Hepatocyte (in vitro differentiated cells): ENCODE measurements at places on chromosomes 2 and 18. TPM values are rescaled to one million over a fixed set of nuclear protein-coding genes. Genes with fewer than 3 reads are reported as not detected.

DNA sequence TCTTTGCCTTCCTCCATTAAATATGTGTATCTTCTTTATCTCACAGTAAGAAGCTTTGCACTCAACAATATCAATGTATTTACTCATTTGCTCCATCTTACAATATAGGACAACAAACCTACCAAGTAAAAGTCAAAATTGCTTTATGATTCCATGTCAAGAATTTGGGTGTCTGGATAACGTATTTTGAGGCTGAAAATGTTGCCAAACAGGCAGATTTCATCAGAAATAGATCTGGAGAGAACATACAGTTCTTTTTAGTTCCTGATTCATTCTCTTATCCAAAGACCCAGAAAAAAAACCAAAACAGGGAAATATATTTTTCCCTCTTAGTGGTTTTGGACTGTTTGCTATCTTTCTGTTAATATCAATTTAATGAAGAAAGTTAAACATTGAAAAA, 621.1 kb downstream of the STK39 start:
- no peak for DNase-seq

The CHRNG gene
- total RNA-seq = not detected in 2 replicates

DNA sequence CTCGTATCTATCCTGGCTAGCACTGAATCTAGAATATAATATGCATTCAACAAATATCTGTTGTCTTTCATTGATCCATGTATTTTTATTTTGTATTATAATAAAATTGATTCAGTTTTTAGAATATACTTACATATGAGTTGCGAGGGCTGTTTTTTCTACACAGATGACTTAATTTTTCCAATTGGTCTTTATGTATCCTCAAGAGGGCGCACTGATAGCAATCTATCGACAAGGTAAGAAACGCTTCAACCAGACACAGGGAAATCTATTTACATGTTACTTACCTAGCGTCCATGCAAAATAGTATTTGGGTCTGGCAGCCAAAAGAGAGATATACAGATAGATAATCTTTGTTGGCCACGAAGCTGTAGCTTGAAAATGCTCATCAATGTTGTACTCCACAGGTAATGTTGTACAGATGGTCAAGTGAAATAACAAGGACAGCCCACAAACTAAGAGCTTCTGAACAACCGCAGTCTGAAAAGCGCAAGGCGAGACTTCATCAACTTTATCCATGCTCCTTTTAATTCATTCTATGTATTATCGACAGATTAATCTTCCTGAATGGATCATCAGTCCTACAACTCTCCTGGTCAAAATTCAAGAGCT, 35.5 kb upstream of the KIDINS220 start:
- peak; percentile 76 for DNase-seq

GRCh38 chr18:36155851-36156757, 26.4 kb downstream of the ELP2 start:
- DNase-seq = no peak

DNA sequence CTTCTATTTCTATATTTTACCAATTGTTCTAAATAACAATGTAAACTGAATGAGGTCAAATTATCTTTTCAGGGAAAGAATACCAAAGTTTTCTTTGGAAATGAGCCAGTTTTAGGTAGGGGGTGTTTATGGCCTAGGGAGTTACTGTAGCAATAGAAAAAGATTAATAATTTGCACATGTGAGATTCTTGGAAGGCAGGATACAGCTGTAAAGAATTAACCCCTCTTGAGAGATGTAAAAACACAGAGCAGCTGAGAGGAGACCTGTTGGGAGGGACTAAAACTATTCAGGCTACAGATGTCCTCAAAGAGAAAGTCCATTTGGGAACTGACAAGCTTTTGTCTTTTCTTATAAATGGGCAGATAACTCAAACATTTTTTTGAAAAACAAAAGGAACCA, 182.2 kb downstream of the FIGN start:
- no peak for DNase-seq

- no peak for DNase-seq
Measured at GRCh38 chr2:111640480-111640879, 243.5 kb downstream of the ANAPC1 start.

The AGXT gene
- 69.6 and 90.8 TPM in 2 replicates for total RNA-seq

DNA sequence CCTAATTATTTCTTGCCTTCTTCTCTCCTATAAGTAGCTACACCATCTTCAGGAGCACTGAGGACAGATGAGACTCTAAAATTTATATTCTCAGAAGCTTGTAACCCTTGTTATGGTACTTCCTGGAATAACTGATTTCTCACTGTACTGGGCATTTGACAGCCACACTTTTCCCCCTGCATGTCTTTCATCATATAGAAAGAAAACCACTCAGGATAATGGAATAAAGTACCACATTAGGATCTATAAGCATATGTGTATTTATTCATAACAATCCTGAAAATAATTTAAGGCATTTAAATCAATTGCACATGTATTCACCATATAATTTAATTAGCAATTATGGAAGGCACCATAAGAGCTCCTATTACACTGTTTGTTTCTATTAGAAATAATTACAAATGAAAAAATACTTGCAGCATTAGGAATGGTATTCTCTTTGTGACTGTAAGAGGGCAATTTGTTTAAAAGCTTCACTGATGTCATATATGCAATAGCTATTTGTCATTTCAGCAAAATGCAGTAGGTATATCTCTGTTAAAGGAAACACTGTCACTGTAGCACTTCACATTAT, 216.9 kb upstream of the FSHR start:
- DNase-seq = no peak
